ENCODE measurements at places on chromosomes 6 and 20.

- DNase-seq = no peak
These were observed 36.8 kb upstream of the DDR1 start for GRCh38 chr6:30847421-30847970.

DNA sequence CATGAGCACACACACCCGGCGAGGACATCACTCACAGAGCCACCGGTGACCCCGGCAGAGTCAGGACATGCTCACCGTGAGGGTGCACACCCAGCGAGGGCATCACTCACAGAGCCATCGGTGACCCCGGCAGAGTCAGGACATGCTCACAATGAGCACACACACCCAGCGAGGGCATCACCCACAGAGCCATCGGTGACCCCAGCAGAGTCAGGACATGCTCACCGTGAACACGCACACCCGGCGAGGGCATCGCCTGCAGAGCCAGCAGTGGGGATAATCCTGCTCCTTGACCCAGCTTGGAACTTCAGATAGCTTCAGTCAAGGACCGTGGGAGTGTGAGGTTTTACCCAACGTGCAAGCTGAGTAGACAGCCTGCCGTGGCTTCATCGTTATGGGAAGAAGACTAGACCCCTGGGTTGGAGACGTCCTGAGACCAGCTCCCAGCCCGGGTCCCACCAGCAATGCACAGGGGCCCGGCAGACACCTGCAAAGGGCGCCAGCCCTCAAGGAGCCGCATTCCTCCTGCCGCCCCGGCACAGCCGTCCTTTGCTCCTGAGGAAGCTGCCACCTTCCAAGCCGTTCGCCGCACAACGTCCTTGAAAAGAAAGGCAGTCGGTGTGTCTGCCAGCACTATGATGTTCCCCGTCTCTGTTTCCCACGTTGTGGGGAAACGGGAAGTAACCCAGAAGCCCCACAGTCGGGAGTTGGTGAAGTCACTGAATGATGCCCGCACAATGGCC, 192.3 kb downstream of the DLL1 start:
- DNase-seq = no peak

DNA sequence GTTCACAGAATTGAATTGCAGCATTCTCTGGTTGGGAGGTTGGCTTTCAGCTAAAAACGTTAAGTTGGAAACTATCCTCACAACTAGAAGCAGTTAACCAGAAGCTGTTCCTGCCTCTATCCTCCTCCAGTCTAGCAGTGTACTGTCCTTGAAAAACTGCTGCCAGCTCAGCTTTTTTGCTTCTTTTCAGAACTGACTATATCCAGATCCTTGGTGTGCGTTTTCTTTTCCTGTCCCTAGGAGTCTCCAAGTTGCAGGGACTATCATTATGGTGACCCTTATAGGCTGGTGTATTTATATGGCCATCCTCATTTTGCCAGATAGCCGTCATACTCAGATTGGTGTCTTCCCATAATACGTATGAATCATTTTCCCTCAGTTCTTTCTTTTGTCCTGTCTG, 5.5 kb downstream of the ITCH start:
- DNase-seq = no peak

- DNase-seq = no peak
These were observed 159.3 kb upstream of the CENPW start for GRCh38 chr6:126180585-126180984.

- DNase-seq = no peak
These were observed 5.9 kb downstream of the NUDT3 start for GRCh38 chr6:34386316-34387137.

DNA sequence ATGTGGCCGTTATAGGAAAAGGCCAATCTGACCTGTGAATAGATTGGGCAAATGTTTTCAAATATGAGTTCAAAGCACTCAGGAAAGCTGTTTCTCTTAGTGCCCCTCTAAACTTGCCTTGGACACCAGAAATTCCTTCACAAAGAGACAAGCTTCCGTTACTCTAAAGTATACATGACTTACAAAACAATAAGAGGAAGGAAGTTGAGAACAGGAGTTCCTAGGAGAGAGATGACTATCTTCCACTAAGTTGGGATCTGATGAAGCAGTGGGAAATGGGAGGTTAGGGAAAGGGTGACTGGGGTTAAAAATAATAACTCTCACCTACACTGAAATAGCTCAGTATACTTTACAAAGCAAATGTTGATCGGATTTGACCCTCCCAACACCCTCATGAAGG, 50.0 kb downstream of the ISM1 start:
- no peak for DNase-seq

GRCh38 chr6:87798393-87799278, 96.6 kb upstream of the AKIRIN2 start:
- DNase-seq = no peak

- no peak for DNase-seq
These were observed 40.4 kb downstream of the SNX5 start for GRCh38 chr20:17928211-17928611.

Measured in iPS DF 6.9 (cell line).